NCI-H1048 (cell line): ENCODE measurements at places on chromosomes 7 and 10.

- no peak for DNase-seq
These were observed 164.4 kb upstream of the PRPS1L1 start for GRCh38 chr7:18191862-18192625.

DNA sequence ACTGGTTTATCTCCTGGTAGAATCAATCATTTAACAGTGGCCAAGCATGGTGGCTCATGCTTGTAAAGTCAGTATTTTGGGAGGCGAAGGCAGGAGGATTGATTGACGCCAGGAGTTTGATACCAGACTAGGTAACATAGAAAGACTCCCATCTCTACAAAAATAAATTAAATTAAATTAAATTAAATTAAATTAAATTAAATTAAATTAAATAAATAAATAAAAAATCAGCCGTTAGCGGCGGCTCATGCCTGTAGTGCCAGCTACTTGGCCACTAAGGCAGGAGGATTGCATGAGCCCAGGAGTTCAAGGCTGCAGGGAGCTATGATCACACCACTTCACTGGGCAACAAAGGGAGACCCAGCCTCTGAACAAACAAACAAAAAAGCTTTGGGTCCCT lies 342.3 kb downstream of the LRRTM3 start:
- no peak for DNase-seq

DNA sequence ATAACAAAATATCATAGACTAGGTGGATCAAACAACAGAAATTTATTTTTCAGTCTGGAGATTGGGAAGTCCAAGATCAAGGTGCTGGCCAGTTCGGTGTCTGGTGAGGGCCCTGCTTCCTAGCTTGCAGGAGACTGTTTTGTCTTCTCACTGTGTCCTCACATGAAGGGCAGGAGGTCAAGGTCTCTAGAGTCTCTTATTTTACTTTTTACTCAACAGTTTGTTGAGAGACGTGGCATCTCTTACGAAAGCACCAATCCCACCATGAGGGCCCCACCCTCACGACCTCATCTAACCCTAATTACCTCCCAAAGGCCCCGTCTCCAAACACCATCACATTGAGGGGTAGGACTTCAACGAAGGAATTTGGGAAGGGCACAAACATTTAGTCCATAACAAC lies 41.2 kb upstream of the SORBS1 start:
- DNase-seq: no peak

GRCh38 chr10:34008656-34009055 lies 674.2 kb upstream of the NRP1 start:
- DNase-seq: no peak

DNA sequence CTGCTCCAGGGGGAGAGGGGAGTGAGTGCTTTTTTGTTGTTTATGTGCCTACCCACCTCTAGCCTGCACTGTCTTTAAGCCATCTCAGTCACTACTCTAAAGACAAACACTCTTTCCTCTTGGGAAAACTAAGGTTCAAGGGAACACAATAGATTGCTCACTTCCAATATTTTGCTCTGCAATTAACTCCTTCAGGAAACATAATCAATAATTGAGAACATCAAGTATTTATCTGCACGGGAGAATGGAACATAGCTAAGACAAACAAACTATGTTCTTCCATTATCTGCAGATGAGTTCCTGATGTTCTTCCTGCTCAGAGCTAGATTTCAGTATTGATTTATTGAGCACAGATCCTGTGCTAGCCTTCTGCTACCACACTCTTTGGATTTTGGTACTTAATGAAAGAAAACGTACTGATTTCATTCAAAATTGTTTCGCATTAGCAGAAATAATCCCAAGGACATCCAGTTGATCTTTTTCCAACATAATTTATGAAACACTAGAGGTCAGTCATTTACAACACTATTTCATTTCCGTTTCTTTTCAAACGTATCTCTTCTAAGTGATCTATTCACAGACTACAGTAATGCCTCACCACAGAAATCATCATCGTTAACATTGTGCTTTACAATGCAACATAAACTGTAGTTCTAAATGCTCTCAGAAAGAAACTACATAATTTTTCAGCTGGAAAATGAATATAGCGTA lies 8.3 kb downstream of the NEBL start:
- DNase-seq: no peak

GRCh38 chr10:109007514-109007913 lies 915.8 kb downstream of the XPNPEP1 start:
- DNase-seq: no peak

GRCh38 chr10:130020651-130021382 lies 56.7 kb upstream of the EBF3 start:
- no peak for DNase-seq

DNA sequence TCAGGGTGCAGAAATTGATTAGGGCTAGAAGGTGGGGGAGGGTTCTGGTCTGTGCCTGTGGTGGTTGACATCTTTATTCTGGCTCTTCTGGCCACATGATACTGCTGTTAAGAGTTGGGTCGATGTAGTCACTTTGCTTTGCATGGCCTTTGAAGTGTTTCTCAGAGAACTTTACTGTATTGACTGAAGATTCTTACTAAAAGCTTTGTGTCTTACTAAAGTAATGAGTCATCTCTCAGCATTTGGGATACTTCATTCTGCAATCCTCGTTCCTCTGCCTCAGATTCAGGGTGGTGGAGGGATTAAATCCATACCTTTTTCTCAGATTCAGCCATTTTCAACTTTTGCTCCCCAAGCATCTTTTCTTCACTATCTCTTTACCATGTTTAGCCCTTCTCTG lies 38.6 kb downstream of the STEAP4 start:
- DNase-seq: no peak
